Stimulated activated CD8-positive, alpha-beta memory T cell treated with anti-CD3 and anti-CD28 coated beads, Interleukin-15, amount 100 ng/mL, for 4 hours (primary cell): ENCODE measurements at places on chromosomes 12 and 14.

DNA sequence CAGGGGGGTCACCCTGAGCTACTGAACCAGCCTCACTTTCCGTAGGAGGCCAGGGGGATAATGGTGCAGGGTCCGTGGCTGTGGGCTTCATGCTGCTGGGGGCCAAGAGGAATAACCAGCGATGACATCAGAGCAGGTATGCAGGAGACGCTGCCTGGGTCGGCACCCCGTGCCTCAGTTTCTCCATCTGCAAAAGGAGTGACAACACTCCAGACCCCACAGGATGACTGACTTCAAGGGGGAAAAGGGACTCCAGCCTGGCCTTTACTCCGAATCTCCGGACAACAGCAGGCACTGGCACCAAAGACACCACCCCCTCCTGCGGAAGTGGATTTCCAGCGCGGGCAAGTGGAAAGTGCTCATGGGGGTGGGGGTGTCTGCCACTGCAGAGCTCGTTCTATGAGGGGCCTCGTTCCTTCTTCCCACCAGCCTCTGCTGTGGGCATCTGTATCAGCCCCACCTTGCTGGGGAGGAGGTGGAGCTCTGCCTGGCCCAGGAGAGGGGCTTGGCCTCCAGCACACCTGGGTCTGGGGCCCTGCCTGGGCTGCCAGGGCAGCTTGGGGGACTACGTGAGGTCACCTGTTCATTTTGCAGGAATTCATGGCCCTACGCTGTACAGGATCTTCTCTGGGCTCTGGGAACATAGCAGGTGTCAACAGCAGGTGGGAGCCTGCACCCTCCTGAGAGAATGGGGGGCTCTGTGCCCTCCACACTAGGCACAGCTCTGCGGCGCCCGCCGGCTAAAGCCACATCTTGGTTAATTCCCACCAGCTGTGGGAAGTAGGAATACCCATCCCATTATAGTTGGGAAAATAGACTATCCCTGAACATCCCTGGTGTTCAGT, 216.6 kb upstream of the C14orf180 start:
- no peak for DNase-seq

- DNase-seq, result no peak
Observed at GRCh38 chr12:105109465-105110212, 2.1 kb downstream of the WASHC4 start.

DNA sequence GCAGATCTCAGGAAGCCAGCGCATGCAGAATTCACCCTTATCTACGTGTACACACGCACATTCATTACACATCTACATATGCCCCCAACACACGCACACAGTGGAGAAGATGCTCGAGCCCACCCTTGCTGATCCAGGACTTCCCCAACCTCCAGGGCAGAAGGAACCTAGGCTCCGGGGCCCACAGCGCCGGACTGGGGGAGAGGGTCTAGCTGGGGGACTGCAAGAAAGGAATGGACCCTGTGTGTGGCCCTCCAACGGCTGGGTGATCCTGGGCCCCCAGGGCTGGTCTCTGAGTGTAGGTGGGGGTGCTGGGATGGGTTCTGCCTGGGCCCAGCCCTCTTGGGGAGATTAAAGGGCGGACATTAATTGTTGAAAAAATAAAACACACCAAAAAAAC, 128.1 kb upstream of the C14orf180 start:
- DNase-seq, result no peak

- DNase-seq, result no peak
Observed at GRCh38 chr12:3315201-3315661, 175.8 kb upstream of the PRMT8 start.

DNA sequence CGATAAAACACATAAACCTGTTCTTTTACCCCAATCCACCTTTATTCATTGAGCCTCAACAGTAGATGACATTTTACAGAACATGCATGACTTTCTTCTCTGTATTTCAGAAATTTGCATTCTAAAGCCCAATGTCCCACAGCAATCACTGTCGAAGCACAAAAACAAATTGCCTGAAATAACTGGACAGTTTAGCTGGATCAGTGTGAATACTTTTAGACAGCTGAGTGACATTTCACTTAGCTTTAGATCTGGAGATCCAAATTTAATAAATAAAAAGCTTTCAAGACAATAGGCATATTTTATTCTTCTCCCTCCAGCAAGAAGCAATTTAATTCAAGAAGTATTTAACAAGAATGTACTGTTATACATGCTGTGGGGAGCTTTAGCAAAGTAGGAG, 109.1 kb upstream of the FSCB start:
- no peak for DNase-seq

- DNase-seq, result peak; percentile 94
Observed at GRCh38 chr14:61694830-61695694, at the start of gene HIF1A. Gene HIF1A, plus strand, starts transcription at chr14:61695513. Its CDS starts 292 bp downstream, at chr14:61695805.

DNA sequence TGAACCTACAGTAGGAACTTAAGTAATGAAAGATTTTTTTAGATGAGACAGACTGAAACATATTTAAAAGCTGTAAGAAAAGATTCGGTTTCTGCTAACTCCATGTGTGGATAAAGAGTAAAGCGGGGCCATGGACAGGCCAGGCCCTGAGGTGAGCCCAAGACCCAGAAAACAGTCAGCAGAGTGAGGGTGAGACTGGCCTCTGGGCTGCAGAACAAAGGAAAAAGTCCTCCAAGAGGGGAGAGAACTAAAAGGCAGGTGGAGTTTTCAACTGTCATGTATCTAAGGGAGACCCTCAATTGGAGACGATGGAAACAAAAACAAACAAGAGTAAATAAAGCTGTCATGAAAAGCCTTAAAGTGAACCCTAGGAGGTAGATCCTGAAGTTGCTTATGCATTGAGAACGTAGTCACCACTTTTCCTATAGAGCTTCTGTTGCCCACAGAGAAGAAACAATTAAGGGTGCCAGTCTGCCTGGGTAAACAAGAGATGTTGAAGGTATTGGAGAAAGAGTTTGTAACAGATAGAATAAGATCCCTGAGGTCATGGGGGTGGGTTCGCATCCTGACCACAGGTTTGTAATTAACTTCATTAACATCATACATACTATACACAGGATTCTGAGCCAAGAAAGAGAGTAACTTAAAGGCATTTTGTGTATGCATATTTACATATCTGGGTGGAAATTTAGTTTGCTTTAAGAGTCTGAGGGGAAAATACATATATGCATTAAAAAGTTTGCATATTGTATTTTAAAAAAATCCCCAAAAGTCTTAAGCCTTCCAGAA, 268.7 kb upstream of the PDE3A start:
- DNase-seq, result no peak

GRCh38 chr14:95649230-95649629, 37.0 kb upstream of the TCL1B start:
- no peak for DNase-seq

DNA sequence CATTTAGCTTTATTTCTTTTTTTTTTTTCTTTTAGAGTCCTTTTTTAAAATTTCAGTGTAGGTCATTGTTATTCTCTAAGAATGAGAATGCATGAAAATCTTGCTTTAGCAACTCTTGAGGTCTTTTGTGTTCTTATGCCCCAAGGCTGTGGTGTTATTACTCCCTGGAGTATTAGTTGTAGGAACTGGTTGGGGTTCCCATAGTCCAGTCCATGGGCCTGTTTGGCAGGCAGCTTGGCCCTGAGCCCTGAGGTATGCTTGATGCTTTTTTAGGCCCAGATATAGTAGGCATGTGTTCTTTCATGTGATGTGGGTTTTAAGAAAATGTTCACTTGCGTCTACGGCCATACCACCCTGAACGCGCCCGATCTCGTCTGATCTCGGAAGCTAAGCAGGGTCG, 1.6 kb downstream of the FAM234B start:
- no peak for DNase-seq

DNA sequence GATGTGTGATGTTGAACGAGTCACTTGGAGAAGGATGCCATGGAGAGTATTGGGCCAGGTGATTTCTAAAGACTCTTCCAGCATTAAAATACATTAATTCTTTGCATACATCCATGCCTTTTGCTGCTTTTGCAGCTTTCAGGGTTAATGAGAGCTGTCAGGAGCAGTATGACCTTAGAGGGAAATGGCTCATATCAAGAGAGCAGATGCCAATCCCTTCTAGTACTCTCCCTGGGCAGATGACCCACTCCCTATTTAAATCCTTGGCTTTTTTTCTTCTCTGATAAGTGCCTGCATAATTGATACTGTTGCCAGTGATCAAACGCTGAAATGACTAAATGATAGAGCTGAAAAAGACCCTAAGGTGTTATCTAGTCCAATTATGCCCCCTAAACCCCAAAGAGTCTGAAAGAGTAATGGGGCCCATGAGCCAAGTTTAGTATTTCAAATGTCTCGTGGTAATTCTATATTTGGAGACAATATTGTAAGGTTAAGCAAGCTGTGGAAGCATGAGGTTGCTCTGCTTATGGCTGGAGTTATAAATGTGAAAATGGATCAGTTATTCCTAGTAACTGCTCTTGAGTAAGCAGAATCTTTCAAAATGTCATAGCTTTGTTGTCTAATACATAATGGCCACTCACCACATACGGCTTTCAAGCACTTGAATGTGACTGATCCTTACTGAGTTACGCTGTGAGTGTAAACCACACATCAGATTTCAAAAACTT, 137.3 kb downstream of the ETV6 start:
- no peak for DNase-seq

GRCh38 chr14:81319946-81320345, 80.2 kb downstream of the STON2 start:
- DNase-seq, result no peak

DNA sequence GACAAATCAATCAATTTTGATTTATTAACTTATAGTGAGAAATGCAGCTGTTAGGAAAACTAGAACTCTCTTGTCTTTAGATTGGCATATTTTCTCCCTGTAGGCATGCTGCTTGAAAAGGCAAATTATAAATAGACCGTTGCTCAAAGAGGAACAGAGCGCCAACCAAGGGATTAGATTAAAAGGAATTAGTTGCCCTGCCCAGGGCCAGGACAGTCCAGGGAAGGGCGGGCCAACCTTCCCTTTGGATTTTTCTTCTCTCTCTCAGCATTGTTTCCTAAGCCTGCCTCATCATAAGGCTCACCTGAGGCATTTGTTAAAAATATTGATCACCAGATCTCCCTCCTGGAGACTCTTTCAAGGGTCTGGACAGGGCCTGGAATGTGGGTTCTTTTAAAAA, 8.6 kb downstream of the CIPC start:
- no peak for DNase-seq

GRCh38 chr12:131383741-131384543, 326.9 kb upstream of the SFSWAP start:
- no peak for DNase-seq

GRCh38 chr12:13573698-13574321, 377.3 kb downstream of the EMP1 start:
- no peak for DNase-seq

- no peak for DNase-seq
Observed at GRCh38 chr12:62537551-62537950, 70.9 kb downstream of the MON2 start.
